Stimulated activated CD8-positive, alpha-beta memory T cell treated with anti-CD3 and anti-CD28 coated beads, Interleukin-4, amount 100 ng/mL, for 4 hours (primary cell): ENCODE measurements at places on chromosomes 12 and 14.

- no peak for DNase-seq
Measured at GRCh38 chr12:71045781-71046180, 112.0 kb downstream of the TSPAN8 start.

GRCh38 chr12:69161829-69162228, 77.5 kb upstream of the CPSF6 start:
- no peak for DNase-seq

- no peak for DNase-seq
Measured at GRCh38 chr12:71865166-71865713, 25.7 kb downstream of the TBC1D15 start.

- DNase-seq: no peak
Measured at GRCh38 chr14:68939893-68940613, 39.0 kb downstream of the ACTN1 start.

DNA sequence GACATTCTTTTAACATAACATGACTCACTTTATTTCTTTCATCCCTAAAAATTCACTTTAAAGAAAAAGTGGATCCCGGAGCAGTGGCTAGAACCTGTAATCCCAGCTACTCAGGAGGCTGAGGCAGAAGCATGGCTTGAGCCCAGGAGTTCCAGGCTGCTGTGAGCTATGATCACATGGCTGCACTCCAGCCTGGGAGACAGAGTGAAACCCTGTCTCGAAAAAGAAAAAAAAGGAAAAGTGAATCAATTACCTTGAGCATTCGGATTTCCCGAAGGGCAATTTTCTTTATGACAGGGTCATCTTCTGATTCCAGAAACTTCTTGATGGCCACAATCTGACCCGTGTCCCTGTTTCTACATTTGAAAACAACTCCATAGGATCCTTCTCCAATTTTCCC, 1.2 kb downstream of the CDKL1 start:
- no peak for DNase-seq

- DNase-seq: no peak
Measured at GRCh38 chr14:92493492-92493891, 20.1 kb upstream of the RIN3 start.

- DNase-seq: no peak
Measured at GRCh38 chr12:55861871-55862270, 19.1 kb upstream of the MMP19 start.

GRCh38 chr14:101630056-101630965, 69.0 kb downstream of the DIO3 start:
- no peak for DNase-seq

GRCh38 chr12:94027561-94027960, 120.8 kb upstream of the PLXNC1 start:
- DNase-seq: no peak

GRCh38 chr12:65899241-65899640, 75.0 kb downstream of the HMGA2 start:
- DNase-seq: no peak

DNA sequence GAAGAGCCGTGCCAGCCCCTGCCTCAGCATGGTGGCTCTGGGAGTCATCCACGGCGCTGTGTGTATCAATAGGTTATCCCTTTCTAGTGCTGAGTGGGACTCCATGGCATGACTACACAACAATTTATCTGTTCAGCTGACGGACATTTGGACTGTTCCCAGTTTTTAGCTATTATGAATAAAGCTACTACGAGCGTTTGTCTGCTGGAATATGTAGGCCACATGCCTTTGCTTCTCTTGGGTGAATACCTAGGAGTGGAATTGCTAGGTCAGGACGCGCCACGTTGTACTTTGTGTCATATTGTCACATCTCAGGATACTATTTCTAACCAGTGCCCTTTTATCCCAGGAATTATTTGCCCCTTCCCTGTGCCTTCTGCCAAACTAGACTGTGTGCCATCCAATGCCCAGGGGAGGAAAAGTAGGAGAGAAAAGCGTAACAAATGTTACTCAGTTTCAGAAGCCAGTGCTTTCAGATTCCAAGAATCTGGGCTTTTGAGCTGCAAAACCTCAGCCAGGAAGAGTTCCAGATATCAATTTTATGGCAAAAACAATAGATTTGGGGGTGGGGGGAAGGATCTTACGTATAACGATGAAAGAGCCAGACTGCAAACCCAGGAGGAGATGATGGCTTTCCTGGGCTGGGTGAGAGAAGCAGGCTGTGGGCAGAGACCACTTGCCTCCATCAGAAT, 62.5 kb upstream of the NCOR2 start:
- no peak for DNase-seq

DNA sequence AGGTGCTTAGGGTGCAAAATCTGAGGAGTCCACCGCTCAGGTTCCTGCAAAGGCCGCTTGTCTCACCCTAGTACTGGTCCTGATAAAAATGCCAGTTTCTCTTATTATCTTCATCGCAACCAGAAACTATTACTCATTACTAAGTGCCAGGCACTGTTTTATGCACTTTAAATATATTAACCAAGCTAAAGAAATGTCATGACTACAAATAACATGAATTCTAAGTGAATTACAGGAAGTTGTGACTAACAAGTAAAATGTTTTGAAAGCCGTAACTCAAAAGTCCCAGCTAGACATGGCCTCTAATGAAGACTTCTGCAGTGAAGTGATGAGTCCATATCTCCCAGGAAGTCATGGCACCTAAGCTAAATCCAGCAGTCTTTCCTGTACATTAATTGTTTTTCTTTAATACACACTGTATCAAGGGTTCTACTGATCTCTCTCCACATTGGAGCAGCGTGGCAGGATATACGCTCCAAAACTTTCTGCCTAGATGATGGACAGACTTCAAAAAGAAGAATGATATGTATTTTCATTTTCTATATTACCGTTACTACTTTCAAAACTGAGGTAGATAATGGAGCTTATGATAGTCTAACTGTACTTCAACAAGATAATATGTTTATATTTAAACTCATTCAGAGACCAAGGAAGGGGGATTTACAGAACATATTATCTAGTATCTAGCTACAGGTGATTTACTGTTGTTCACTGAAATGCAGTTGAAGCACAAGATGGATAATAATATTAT, 117.3 kb upstream of the ARID2 start:
- no peak for DNase-seq

DNA sequence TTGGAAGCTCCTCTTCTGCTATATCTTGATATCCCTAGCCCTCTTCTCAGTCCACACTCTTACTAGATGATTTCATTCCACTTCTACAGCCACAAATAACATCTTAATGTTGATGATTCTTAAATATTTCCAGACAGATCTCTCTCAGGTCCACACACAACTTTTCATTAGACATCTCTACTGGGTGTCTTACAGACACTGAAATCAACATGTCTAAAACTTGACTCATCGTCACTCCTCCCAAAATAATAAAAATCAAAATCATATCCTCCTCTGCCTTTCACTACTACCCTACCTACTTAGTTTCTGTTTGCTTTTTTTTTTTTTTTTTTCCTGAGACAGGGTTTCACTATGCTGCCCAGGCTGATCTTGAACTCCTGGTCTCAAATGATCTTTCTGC, 11.9 kb downstream of the PRDM4 start:
- no peak for DNase-seq

DNA sequence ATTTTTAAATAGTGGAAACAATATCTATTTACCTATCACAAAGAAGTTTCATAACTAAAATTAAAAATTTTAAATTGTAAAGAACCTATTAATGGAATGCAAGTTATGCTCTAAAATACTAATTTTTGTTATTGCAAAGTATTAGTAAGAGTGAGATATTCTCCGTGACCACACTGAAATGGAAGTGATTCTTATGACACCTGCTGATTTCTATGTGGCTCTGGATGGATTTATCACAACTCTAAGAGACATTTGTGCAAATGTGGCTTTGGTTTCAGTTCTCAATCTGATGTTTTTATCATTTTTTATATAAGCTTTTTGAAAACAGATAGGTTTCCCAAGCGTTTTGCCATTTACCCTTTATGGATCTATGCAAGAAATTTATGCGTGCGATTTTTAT, 497.8 kb downstream of the NAV3 start:
- DNase-seq: no peak

DNA sequence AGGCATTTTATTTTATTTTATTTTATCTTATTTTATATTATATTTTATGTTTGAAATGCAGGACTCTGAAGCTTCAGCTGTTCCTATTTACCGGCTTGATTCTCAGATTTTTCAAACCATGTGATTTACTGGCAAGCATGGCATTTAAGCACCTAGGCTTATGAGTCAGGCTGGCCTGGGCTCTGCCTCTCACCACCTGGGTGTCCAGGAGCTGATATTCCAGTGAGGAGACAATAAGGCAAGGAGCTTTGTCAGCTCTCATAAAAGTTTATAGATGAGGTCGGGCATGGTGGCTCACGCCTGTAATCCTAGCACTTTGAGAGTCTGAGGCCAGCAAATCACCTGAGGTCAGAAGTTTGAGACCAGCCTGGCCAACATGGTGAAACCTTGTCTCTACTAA, 2.1 kb downstream of the DAO start:
- no peak for DNase-seq
